ENCODE measurements at places on chromosomes 1 and 21.
A peak's percentile ranks its signal among the peaks of the same experiment; 100 is the strongest.

DNA sequence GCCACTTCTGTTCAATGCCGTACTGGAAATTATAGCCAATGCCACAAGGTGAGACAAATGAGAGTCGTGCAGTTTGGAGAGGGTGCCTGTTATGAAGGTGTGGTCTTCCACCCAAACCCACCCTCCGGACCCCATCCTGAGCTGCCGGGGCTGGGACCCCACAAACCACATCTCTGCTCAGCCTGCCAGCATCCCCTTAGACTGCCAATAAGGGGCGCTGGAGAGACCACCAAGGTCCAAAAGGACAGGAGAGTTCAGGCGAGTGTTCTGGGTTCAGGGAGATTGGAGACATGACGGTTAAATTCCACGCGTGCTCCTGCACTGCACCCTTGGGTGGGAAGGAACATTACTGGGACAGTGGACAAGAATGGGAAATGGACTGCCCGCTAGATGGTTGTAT lies 48.7 kb upstream of the COL18A1 start:
- DNase-seq = no peak

DNA sequence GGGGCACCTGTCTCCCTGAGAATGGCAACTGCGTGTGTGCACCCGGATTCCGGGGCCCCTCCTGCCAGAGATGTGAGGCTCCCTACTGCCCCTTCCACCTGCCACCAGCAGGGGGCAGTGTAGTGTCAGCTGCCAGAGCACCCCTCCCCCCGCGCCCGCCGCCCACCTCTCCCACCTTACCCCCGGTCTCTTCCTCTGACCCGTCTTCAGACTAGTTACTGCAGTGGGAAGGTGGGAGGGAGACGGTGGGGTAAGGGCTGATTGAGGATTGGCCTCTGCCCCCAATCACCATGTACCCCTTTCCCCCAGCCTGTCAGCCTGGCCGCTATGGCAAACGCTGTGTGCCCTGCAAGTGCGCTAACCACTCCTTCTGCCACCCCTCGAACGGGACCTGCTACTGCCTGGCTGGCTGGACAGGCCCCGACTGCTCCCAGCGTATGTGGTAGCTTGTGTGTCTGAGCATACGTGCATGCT lies 10.1 kb upstream of the LRRC71 start:
- DNase-seq = peak; percentile 58

DNA sequence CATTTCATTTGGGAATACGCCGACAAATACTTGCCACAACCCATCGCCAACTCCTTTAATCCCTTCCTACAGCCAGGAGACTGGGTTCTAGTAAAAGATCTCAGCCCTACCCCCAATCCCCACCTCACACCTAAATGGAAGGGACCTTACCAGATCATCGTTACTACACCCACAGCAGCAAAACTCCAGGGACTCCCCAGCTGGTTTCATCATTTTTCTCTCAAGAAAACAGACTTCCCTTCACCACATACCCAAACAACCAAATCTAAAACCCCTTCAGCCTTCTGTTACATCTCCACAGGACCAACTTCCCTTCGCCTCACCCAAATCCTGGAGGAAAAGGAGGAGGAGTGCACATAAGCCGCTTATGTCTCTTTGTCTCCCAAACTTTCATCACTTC lies 23.7 kb upstream of the SLC2A5 start:
- no peak for DNase-seq

DNA sequence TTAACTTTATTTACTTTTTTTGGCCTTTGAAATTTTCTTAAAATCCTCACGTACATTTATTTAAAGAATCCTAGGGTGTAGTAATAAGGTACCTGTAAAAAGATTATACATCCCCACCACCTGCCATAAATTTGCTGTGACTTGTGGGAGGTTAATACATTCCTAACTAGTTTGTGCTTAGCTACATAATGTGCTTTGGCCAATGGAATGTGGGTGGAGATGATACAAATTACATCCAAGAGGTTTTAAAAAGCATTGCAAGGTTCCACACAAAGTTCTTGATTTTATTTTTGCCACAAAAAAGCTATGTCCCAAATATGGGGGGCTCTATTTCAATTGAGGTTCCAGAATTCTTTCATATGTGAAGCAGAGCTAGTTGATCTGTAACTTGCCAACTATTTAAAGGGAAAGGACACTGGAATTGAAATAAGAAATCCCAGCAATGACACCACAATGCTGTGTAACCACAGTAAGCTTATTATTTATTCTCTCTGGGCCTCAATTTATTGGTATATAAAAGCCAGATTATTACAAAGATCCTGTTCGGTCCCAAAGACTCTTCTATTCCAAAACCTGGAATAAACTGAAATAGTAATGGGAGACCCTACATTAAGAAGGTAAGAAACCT lies 15.7 kb downstream of the ASPM start:
- no peak for DNase-seq

DNA sequence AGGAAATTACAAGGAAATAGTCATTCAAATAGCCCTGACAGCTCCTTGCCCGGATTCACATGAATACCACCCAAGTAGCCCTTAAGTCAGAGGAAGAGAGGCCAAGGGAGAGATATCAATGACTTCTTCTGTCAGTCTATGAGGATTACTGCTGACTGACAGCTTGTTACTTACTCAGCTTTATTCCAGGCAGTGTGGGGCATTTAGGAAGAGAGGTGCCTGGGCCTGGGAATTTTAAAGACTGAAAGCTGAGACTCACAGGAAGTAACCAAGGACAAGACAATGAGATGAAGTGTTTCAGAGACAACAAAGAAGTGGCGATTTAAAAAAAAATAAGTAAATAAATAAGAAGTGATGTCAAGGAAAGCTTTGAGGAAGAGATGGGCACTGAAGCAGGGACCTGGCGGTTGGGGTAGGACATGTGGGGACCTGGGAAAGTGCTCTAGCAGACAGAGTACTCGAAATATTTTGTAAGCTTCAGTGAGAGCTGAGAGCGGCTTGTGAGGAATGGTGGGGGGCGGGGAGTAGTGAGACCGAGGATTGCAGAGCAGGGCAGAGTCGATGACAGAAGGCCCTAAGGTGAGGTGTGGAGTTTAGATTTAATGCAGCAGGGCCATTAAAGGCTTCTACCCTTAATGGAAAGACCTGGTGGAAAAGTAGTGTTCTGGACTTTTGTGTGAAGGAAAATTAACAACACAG lies 58.9 kb downstream of the ST3GAL3 start:
- DNase-seq = no peak

DNA sequence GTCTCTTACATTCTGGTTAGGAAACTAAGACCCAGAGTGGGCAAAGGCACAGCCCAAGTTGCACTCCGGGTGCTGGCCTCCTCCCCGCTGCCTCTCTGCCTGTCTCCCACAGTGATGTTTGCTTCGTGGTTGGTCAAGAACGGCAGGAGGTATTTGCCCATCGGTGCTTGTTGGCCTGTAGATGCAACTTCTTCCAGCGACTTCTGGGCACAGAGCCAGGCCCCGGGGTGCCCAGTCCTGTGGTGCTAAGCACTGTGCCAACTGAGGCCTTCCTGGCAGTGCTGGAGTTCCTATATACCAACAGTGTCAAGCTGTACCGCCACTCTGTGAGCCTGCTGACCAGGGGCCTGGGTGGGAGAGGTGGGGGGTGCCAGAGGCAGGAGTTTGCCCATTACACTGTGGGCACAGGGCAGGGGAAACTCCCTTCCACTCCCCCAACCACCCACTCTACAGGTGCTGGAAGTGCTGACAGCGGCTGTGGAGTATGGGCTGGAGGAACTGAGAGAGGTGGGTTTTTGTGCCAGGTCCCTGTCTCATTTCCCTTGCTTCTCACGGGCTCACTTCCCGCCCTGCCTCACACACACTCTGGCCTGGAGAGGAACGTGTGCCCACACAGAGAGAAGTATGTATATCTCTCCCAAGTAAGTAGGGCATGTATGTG lies 1.9 kb downstream of the BTBD19 start:
- DNase-seq = peak; percentile 60

GRCh38 chr1:33317354-33317753 lies 3.5 kb downstream of the A3GALT2 start:
- DNase-seq = no peak

GRCh38 chr1:224559981-224560728 lies 56.0 kb upstream of the CNIH3 start:
- DNase-seq = no peak

All from B cell (primary cell).